ENCODE measurements at places on chromosomes 7 and 10.

DNA sequence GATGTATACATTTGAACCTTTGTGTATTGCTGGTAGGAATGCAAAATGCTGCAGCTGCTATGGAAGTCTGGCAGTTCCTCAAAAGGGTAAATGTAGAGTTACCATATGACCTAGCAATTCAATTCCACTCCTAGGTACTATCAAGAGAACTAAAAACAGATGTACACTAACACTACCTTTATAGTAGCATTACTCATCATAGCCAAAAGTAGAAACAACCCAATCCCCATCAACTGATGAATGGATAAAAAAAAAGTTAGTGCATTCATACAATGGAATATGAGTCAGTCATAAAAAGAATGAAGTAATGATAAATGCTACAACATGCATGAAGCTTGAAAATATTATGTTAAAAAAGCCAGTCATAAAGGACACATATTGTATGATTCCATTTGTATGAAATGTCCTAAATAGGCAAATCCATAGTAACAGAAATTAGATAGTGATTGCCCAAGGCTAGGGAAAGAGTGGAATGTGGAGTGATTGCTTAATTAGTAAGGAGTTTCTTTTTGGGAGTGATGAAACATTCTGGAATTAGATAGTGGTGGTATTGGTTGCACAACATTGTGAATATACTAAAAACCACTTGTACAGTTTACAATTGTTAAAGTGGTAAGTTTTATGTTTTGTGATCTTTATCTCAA lies 96.4 kb upstream of the AOAH start:
- no peak for DNase-seq

DNA sequence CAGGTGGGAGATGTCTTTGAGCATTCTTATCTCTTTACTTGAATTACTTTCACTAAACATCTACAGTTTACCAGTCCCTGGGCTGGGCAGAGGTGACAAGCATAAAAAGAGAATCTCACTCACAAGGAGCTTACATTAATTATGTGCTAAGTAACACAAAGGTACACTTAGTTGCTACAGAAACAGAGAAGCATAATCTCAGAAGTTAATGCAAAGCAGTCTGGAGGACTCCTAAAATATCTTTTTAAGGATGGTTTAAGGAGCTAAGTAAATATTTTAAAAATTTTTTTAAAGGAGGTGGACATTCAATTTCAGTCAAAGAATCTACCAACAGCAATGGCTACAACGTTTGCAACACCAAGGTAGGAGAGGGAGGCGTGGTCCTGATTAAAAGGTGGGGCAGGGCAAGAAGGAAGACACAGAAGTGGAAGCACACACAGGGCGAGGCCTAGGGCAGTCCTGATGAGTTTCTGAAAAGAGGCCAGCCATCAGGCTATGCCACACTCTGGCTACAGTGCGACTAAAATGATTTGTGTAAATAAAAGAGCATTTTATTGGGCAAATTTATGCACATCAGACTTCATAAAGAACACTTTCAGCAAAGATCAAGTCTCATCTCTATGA lies 5.3 kb downstream of the LARP4B start:
- DNase-seq = no peak

DNA sequence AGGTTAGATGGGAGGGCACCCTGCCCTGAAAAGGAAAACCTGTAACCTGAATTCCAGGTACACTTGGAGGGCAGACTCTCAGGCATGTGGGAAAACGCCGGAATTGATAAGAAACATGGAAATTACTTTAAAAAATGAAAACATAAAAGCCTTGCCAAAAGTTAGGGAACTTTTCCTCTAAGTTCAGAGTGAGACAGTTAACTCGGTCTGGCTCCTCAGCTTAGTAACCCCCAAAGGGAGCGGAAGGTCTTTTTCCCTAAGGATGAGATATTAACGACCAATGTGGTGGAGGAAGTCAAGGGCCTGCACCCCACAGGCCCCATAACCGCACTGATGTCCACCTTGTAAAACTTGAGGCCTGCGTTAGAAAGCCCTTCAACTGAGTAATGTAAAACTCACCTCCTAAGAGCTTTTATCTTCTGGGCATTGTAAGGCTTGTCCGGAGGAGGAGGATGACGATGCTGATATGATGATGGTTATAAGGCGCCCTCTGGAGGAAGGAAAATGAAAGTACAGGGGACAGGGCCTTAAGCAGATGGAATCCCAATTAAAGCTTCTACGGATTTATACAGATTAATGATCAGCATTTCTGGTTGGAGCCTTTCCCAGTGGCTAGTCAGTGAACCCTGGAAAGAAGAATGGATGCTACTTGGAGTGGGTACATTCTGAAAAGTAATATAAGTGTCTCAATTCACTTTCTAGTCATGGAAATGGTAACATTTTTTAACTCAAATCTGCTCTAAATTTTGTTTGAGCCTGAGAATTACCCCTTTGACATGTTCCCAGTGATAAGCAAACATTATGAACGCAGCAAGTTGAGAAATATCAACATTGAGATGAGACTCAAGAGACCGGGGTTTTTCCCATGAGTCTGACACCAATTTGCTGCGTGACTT lies 694 bp downstream of the COL1A2 start:
- peak; percentile 90 for DNase-seq

DNA sequence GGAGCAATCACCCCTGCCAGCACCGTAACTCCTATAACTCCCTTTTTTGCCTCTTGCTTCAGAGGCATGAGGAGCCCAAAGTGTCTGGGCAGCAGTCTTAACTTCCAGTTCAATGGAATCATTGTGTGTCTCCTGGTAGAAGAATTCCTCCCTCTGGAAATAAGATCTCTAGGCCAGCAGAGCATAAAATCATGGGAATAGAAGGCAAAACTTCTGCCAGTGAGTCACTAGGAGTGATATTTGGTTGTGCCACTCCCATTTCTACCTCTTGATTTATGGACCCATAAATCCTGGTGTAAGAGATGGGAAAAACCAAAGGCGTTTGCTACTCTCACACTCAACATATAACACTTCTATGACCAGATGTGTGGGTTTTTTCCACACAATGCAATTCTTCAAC lies 104.9 kb upstream of the FAM180A start:
- DNase-seq = no peak

- no peak for DNase-seq
Measured at GRCh38 chr7:134729895-134730294, 49.5 kb upstream of the CALD1 start.

GRCh38 chr10:77286531-77287508 lies 350.8 kb downstream of the KCNMA1 start:
- no peak for DNase-seq

- DNase-seq = no peak
Measured at GRCh38 chr7:52775876-52776275, 259.6 kb upstream of the POM121L12 start.

GRCh38 chr10:107409522-107409921 lies 245.0 kb upstream of the SORCS1 start:
- no peak for DNase-seq

GRCh38 chr7:43078794-43079193 lies 33.7 kb upstream of the HECW1 start:
- DNase-seq = no peak

DNA sequence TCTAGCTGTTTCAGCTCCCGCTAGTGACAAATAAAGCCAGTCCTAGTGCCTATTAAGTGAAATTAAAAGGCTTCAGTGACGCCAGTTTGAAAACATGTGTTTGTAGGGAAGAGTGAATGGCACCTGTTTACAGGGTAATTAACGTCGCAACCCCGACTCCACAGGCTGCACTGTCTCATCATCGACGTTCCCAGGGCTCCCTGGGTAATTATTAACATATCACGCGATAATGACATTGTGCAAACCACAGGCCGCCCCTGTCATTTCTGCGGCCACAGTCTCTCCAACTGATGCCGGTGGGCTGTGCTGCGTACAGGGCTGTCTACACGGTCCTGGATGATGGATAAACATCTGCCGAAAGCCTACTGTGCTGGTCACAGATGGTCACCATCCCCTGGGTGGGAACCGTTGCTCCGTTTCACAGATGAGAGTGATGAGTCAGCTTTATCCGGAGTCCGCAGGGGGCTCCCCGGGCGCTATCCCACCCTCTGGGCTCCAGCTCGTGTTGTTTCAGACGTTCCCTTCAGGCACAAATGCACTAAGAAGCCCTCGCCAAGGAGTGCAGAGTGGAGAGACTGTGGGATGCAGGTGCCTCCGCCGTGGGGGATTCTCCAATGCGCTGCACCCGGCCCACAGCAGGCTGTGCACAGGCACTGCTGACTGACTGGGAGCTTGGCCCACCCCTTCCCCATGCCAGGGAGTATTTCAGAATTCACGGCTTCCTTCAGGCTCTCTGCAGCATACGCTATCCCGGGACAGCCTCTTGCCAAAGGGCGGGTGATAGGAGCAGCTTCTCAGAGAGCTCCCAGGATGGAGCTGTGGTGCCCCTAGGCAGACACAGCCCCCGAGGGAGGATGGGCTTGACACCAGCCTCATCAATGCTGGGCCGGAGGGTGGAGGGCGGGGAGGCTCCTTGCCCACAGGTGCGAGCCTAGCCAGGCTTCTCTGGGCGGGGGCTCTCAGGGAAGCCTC lies 491.8 kb upstream of the FOXK1 start:
- DNase-seq = no peak

GRCh38 chr7:121562259-121562658 lies 166.2 kb upstream of the FAM3C start:
- DNase-seq = no peak

GRCh38 chr7:128194533-128195282 lies 46.4 kb upstream of the LEP start:
- DNase-seq = no peak
